ENCODE measurements at places on chromosomes 13 and 19.
A peak's percentile ranks its signal among the peaks of the same experiment; 100 is the strongest.

DNA sequence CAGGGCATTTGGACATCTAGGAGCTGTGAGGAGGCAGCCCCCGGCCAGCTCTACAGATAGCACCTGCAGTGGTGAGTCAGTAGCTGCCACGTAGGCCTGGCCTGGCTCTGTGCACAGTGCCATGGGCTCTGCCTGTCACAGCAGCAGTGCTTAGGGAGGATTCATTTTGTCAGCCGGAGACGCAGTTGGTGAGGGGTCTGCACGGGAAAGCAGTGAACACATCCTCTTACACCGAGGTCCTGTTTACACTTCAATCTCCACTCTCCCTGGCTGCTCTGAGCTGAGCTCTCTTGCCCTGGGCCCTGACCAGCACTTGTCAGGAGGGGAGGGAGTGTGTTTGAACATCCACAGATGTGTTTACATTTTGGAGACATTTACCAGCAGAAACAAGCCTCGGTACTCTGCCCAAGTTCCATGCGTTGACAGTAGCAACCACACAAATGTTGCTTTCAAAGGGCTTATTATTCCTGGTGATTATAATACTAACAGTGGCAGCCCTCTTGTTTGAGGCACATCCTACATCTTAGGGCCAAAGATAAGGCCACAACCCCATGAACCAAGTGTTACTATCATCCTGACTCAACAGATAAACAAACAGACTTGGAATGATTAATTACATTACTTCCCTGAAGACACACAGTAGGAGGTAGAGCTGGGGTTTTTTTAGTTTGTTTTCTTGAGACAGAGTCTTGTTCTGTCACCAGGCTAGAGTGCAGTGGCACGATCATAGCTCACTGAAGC lies 148.9 kb downstream of the USP12 start:
- no peak for DNase-seq

- DNase-seq: no peak
Measured at GRCh38 chr13:68697551-68697950, 1410.1 kb upstream of the ATXN8OS start.

DNA sequence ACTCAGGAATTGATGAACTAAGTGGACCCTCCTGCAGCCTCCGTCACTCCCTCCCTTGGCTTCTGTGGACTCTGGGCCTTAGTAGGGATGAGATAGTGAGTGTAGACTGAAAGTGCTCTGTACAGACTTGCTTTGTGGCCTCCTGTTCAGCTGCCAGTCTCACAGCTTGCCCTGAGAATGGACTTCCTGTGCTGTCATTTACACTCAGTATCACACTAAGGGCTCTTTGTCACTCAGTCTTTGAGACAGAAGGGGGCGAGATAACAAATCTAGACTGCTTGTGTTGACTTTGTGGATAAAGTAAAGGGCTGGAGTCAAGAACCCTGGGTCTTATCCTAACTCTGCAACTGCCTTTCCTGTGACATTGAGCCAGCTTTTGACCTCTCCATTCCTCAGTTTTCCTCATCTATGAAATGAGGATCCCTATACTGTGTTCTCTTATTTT lies 21.0 kb upstream of the SPRY2 start:
- DNase-seq: no peak

GRCh38 chr19:55376241-55376933 lies at the start of gene TMEM190:
TMEM190 (plus strand) TSS chr19:55376826; CDS start chr19:55376854, 28 bp downstream.
- DNase-seq: no peak

DNA sequence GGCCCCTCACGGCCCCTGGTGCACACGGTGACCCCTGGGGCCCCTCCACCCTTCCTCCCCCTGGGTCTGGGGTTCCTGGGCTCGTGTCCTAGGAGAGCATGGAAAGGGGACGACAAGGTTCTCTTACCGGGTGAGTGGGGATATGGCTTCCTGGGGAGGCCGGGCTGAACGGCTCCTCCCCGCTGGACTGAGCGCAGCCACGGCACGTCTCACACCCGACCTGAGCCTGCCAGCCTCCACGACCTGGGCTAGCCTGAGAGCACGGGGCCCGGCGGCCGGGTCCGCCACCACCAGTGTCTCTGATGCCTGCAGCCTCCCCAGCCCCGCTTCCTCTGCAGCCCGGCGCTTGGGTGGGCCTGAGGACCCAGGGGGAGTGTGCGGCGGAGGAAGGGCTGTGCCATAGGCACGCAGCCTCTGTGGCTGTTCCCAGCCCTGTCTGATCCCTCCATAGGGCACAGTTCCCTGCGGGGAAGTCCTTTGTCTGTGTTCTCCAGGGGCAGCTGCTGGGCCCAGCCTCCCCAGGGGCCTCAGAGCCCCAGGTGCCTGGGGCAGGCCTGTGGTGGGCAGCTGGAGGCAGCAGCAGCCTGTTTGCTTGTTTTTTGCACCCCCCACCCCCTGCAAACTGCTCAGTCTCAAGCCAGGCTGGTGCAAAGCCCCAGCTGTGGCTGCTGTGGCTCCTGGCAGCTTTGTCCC lies 15.0 kb downstream of the PLIN4 start:
- DNase-seq: no peak

DNA sequence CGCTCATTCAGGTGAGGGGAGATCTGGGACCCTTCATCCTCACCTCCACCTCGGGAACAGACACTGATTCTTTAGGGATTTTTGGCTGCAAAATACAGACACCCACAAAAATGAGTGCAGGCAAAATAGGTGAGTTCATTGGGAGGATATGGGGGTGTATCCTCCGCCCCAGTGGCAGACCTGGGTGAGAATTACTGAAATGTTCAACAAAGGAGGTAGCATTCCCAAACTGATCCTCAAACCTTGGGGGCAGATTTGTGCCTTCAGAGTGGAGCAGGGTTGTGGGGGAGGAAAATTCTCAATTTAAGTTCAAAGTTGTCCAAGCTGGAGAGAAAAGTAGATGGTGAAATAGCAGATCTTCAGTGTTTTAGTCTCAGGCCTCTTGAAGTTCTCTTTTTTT lies 31.3 kb upstream of the SIN3B start:
- DNase-seq: no peak

DNA sequence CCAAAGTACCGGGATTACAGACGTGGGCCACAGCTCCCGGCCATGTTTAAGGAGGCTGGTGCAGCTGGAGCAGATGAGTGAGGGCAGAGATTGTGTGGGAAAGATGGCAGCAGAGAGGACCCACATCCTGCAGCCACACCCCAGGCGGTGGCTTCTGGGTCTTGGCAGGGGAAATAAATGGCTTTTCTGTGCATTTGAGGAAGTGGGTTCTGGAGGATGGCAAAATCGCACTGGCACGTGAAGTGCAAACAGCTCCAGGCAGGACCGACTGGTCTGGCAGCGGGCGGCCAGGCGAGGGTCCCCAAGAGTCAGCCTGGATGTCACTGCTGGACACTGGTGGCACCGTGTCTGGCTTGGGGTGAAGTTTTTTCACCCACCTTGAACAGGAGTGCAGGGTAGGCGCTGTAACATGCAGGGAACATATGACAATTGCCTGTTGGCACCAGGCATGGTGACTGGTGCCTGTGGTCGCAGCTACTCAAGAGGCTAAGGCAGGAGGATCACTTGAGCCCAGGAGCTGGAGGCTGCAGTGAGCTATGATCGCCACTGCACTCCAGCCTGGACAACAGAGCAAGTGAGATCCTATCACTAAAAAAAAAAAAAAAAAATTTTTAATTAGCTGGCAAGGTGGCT lies 8.4 kb downstream of the B3GNT3 start:
- no peak for DNase-seq

- peak; percentile 76 for DNase-seq
Measured at GRCh38 chr13:109145631-109146030, 516.2 kb downstream of the MYO16 start.

DNA sequence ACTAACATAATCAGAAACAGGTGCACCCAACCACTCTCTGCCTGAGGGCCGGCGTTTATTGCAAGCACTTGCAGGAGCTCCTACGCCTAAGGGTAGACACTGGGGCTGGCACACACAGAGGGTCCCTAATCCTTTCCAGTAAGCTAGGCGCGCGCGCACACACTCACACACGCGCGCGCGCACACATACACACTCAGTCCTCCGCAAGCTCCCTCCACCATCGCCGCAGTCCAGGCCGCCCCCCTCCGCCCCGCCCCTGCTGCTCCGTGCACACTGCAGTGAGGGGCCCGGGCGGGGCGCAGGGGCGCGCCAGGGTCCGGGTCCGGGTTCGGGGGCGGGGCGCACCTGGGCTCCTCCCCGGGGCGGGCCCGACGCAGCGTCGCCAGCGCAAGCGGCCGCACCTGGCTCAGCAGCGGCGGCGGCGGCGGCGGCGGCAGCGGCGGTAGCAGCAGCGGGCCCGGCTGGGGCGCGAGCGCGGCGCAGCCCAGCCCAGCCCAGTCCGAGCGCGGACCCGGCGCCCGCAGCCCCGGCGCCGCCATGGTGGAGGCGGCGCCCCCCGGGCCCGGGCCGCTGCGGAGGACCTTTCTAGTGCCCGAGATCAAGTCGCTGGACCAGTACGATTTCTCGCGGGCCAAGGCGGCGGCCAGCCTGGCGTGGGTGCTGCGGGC lies at the start of gene CAMSAP3:
CAMSAP3 (plus strand) TSS at position 398 of the 668 bp plus-strand sequence; CDS start at position 538, 140 bp downstream.
- DNase-seq: peak; percentile 51

GRCh38 chr19:58518256-58519086 lies 1.1 kb downstream of the ZBTB45 start:
- no peak for DNase-seq

DNA sequence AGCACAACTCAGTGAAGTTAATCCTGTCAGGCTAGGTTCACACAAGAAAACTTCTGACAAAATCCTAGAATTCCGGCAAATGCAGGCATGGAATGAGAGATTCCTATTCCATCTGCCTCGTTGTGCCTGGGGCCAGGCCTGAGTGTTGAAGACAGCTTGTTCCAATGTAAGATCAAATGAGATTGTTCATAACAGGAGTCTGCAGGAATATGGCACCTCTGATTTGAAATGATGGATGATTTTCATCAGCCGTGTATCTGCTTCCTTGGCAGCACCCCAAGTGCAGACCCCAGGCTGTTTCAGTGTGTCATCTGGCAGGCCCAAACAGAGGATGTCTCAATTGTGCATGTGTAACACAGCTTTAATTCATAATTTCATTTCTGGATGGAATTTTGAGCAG lies 35.3 kb upstream of the SACS start:
- DNase-seq: peak; percentile 42

DNA sequence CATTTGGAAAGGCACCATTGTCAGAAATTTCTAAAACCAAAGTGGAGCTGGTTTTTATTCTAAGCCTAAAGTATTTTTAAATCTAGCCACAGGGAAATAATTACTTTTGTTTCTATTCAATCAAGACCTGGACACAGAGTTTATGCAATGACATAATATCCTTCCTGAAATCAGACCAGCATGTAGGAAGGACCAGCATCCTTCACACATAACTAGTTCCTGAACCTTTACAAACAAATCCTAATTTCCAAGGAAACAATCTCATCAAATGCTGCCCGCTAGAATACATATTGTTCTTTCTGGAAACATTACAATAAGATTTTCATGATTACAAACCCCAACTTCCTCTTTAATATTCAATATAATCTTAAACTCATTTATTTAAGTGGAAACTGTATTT lies 1.5 kb downstream of the STARD13 start:
- DNase-seq: peak; percentile 44

DNA sequence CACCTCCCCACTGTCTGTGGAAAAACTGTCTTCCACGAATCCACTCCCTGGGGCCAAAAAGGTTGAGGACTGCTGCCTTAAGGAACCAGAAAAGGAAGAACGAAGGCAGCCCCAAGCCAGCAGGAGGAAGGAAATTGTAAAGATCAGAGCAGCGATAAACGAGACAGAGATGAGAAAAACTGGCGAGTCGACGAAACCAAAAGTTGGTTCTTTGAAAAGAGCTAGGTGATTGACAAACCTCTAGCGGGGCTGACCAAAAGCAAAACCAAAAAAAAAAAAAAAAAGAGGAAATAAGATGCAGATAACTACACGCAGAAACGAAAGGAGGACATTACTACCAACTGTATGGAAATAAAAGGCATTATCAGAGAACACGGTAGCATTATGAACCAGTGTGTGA lies 76.9 kb downstream of the GADD45B start:
- no peak for DNase-seq

DNA sequence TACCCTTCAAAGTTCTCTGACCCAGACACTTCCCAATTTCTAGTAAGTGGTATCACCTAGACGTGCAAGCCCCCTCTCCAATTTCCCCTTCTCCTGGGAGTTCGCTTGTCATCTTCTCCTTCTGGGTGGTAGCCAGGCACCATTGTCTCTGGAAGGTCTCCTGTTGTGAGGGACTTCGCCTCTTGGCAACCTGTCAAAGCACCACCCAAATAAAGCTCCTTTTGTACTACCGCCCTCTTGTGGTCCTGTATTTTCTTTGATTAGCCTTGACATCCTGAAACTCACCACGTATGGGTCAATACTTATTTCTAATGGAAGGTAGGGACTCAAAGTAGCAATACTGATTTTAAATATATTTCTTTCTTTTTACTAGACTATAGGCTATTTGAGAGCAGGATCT lies 8.2 kb downstream of the GPC5 start:
- peak; percentile 27 for DNase-seq

DNA sequence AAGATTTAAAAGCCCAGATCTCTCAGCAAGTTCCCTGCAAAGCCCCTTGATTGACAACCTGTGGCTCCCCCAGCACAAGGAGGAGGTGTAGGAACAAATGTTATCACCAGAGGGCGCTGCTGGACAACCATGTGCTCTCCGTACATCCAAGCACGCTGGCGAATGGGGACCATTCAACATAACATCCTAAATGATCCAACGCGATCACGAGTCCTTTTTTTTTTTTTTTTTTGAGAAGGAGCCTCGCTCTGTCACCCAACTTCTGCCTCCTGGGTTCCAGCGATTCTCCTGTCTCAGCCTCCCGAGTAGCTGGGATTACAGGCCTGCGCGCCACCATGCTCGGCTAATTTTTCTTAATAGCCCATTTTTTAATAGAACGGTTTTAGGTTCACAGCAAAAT lies 52.0 kb downstream of the NWD1 start:
- DNase-seq: peak; percentile 73

GRCh38 chr13:28657784-28658538 lies 969 bp upstream of the POMP start:
- DNase-seq: peak; percentile 35

DNA sequence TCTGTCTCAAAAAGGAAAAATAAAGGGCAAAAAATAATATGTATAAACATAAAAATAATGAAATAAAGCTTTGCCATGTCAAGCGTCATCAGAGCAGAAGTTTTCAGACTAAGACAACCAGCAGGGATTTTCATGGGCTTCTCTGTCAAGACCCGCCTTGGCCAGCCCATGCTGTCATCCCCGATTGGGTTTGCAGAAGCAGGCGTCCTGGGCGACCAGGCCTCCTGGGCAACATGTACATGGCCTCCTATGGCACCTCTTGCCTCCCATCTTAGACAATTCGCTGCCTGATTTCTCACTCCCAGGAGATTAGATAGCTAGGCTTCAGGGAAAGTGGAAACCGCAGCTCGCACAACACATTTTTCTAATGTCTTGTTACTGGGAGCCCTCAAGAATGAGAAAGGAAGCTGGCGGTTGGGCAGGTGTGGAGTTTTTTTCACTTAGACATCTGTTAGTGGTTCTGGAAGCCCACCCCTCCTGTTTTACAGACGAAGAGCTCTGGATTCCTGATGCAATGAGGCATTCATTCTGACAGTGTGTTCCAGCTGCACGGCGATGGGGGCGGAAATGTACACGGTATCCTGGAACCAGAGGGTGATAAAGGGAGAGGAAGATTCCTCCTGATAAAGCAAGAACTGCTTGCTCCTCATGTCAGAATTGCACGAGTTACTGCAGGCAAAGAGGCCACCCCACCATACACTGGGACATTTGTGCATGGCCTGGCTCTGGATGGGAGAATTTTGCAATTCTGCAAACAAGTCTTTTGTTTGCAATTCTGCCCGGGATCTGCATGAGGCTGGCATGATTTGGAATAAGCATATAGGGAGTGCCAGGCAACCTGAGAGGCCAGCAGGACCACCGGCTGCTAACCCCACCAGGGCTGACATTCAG lies 47.4 kb upstream of the KATNAL1 start:
- DNase-seq: no peak

GRCh38 chr13:80334597-80335260 lies 6.2 kb downstream of the SPRY2 start:
- no peak for DNase-seq
